ENCODE measurements at places on chromosomes 6 and 20. TPM values are rescaled to one million over a fixed set of nuclear protein-coding genes. Genes with fewer than 3 reads are reported as not detected.
A peak's percentile ranks its signal among the peaks of the same experiment; 100 is the strongest.

The SYCP2L gene
- 0.26 TPM for total RNA-seq

The CDH26 gene
- total RNA-seq: 31.0 TPM

The SCRT2 gene
- total RNA-seq: not detected

The B3GALT4 gene
- total RNA-seq: 20.2 TPM

The RBPJL gene
- not detected for total RNA-seq

The SEL1L2 gene
- total RNA-seq: 0.52 TPM

The EXOC2 gene
- total RNA-seq: 23.6 TPM

The DUSP15 gene
- total RNA-seq: 4.7 TPM

The ASF1A gene
- 24.5 TPM for total RNA-seq

The AK9 gene
- total RNA-seq: 12.9 TPM

The TRIM10 gene
- not detected for total RNA-seq

The LY6G6C gene
- not detected for total RNA-seq

GRCh38 chr6:122202576-122203137, 196.8 kb upstream of the HSF2 start:
- DNase-seq: no peak

GRCh38 chr6:139912735-139913400, 538.4 kb upstream of the CITED2 start:
- no peak for DNase-seq

DNA sequence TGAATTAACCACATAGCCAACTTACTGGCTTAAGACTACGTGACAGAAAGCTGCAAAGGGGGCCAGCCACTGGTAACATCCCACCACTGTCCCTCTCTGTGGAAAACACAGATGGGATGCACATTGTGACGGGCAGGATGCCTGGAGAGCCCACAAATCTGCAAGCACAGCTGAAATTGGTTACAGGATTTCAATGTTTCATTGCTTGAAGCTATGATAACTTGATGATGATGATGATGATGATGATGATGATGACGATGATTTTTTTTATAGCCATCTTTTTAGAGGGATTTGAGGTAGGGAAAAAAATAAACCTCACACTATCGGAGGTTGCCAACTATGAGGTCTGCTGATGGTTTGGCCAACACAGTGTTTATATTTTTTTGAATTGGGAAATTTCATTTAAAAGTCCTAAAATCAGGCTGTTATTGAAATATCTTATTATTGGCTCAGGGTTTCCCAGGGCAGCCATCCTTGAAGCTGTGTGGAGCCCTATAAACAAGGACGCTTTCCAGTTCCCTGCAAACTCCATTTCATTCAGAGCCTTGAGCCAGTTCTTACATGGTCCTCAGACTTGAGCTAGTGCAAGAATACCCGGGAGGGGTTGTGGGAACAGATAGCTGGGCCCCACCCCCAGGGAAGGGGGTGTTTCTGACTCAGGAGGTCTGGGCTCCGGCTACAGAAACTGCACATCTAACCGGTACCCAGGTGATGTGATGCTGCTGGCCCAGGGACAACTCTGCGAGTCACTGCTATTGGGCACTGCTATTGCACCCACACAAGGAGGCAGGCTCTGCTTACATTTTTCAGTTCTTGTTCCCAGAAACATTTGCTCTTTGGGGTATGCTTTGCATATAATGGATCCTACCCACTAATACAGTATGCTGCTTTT, 27.1 kb downstream of the BCAS1 start:
- no peak for DNase-seq

GRCh38 chr20:57335392-57335791, 5.8 kb downstream of the SPO11 start:
- DNase-seq: no peak

DNA sequence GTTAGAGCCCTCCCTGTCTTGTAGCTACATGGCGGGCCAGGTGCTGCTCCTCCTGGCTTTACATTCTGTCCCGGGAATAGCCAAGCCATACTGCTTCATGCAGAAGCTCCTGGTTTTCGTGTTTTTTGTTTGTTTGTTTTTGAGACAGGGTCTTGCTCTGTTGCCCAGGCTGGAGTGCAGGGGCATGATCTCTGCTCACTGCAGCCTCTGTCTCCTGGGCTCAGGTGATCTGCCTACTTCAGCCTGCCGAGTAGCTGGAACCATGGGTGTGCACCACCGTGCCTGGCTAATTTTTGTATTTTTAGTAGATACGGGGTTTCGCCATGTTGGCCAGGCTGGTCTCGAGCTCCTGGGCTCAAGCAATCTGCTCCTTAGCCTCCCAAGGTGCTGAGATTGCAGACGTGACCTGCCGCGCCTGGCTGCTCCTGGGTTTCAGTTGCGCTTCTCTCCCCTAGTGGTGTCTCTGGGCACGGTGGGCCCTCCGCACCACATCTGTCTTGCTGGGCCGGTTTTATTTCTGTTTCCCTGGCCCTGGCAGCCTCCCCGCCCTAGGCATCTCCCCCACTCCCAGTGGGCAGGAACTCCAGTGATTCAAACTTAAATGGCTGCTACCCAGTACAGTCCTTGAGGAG, 12.9 kb downstream of the CDYL start:
- no peak for DNase-seq

GRCh38 chr6:134435814-134436280, 117.9 kb upstream of the SGK1 start:
- DNase-seq: no peak

DNA sequence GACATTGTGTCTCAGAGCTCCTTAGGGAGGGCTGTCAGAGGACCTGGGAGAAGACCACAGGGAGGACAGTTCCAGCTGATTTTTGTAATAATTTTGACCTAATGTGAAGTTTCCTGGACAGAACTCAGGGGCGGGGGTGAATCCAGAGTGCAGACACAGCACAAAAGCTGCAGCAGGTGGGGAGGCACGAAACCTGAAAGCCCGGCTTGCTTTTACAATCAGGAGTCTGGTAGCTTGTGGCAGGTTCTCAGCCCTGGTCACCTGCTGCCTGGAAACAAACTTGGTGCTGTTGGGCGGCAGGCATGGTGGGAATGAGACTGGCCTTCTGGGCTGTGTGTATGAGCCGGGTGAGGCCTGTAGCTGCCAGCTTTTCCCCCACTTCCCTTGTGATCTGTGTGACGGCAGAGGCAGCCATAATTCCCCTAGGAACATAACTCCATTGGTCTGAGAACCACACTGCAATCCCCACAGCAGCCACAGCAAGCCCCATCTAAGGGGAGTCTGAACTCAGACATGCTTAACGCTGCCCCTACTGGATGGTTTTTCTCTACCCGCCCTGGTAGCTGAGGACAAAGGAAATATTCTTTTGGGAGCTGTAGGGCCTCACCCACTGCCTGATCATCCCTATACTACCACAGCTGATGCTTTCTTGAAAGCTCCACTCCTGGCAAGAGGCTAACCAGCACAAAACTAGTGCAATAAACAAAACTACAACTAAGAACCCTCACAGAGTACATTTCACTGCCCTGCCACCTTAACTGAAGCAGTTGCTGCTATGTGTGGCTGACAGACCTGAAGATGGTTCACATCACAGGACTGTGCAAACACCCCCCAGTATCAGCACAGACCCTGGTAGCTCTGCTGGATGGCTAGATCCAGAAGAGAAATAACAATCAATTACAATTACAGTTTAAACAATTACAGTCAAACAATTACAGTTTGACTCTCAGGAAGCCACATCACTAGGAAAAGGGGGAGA, 1055.1 kb upstream of the GJE1 start:
- DNase-seq: no peak

GRCh38 chr6:69945192-69945591, 78.8 kb downstream of the COL19A1 start:
- DNase-seq: no peak

DNA sequence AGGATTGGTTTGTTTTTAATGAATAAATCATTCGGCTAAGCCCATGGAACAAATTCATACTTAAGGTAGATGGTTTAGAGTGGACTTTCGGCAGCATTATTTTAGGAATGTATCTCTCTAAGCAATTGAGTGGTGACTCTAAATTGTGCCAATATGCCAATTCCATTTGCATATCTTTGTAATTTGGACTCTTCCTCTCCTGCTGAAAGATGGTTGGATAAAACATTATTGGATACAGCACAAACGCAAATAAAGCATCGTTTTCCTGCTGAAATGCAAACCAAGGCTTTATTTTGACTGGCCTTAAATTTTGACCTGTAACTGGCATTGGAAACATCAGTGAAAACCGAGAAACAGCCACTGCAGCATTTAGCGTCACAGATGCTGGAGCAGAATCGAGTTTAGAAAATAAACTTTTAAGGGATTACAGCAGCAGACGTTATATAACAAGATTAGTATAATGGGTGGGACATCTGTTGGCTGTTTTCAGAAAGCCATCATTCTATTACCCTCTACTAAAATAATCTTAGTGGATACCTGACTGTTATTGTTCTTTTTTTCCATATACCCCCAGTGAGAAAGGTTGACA, 726.0 kb downstream of the KIF16B start:
- no peak for DNase-seq

GRCh38 chr6:12383448-12383847, 93.3 kb downstream of the EDN1 start:
- DNase-seq: no peak

- peak; percentile 14 for DNase-seq
These were observed 28.4 kb upstream of the MAS1L start for GRCh38 chr6:29516108-29516507.

- DNase-seq: no peak
These were observed 44.1 kb downstream of the NKX2-4 start for GRCh38 chr20:21353236-21353635.

- no peak for DNase-seq
These were observed 48.9 kb downstream of the DCBLD1 start for GRCh38 chr6:117531346-117531745.

DNA sequence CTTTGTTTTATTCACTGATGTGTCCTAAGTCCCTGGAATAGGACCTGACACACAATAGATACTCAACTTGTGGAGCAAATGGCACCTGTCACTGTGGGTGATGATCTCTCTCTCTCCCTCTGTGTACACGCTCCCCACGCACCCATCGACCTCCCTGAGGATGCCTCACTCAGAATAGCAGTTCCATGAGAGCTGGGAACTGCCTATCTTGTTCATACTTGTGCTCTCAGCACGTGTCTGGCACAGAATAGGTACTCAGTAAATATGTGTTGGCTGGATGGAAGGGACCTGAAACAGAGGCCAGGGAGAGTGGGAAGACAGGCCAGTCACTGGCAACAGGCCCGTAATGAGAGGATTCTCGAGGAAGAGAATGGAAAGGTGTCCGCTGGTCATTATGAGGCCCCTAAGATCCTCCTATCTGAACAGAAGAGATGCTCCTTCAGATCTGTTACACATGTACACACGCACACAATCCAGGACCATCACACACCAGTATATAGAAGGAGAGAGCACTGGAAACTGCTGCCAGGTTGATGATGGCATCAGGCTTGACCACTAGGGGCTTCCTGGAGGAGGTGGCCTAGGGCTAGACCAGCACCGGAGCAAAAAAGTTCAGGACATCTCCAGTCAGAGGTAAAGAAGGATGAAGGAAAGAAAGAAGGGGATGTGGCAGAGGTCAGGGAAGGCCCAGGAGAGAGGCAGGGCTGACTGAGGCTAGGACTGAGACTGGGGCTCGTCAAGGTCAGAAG, 30.9 kb downstream of the VEGFA start:
- DNase-seq: no peak

- no peak for DNase-seq
These were observed 171.7 kb downstream of the WDR27 start for GRCh38 chr6:169529931-169530751.

DNA sequence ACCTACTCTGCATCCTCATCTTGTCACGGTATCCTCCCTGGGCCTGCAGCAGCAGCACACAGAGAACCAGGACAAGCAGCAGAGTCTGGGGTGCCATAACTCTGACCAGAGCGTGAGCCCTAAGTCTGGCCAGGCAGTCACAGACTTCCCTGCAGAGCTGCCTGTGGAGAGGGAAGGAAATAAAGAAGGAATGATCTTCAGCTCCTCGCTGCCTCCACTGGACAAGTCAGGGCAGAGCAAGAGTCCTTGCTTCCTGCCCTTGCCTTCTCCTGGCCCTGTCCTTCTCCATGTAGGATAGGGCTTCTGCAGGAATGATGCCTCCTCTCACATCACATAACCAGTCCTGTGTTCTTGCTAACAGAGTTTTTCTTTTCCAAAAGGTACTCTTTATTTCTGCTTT, 15.9 kb upstream of the WFDC11 start:
- DNase-seq: no peak

DNA sequence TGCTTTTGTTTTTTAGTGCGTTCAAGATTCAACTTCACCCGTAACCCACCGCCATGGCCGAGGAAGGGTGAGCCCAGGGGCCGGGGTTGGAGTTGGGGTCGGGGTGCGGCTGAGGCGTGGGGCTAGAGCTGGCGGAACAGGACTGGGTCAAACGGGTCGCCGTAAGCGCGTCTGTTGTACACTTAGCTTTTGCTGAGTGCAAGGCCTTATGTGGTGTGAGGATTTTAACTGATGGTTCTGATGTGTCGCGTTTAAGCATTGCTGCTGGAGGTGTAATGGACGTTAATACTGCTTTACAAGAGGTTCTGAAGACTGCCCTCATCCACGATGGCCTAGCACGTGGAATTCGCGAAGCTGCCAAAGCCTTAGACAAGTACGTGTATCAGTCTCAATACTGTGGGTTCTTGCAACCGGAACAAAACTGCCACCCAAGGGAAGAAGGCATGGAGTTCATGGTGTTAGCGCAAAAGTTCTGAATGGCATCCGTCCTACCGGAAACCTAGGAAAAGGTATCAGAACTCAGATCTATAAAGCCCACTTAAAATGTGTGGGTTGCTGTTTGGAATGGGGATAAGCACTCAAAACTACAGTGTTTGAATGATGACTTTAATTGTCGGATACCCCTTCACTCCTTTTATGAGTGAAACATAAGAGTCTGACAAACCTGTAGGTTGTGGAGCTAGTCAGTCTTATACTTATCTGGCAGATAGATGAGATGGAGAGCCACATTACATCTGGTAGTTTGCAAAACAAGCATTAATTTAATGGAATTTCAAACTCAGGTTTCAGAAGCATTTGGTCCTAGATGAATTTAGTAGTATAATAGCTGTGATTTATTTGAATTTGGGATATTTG, 574 bp downstream of the RPS12 start:
- no peak for DNase-seq

DNA sequence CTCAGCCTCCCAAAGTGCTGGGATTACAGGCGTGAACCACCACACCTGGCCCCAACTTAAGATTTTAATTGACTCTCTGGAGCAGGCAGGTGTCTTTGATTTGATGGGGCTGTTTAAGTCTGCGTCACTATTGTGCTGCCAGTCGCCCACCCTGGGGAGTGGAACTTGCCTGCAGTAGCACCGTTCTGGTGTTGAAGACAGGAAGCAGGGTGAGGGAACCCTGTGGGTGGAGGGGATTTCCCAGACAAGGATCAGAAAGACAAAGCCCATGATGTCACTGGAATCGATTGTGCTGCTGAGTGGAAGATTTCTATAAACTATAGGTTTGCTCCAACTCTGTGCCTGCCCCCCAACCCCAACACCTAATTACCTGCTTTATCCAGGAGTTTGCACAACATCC, 11.0 kb downstream of the ALDH8A1 start:
- no peak for DNase-seq

All from ureter (tissue), 1 donor.